Germinal center (tissue), 1 donor: ENCODE measurements at places on chromosomes 2 and 18.

DNA sequence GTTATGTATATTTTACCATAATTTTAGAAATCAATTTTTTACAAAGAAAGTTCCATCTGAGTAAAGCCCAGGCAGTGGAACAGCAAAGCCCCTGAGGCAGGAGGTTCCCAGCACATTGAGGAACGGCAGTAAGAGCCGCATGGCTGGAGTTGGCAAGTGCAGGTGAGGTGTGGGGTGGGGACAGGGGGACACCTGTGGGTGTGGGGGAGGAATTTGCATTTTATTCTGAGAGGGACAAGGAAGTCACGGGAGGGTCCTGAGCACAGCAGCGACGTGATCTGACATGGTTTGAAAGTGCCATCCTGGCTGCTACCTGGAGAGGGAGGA lies 16.1 kb upstream of the ADI1 start:
- peak; percentile 40 for DNase-seq

DNA sequence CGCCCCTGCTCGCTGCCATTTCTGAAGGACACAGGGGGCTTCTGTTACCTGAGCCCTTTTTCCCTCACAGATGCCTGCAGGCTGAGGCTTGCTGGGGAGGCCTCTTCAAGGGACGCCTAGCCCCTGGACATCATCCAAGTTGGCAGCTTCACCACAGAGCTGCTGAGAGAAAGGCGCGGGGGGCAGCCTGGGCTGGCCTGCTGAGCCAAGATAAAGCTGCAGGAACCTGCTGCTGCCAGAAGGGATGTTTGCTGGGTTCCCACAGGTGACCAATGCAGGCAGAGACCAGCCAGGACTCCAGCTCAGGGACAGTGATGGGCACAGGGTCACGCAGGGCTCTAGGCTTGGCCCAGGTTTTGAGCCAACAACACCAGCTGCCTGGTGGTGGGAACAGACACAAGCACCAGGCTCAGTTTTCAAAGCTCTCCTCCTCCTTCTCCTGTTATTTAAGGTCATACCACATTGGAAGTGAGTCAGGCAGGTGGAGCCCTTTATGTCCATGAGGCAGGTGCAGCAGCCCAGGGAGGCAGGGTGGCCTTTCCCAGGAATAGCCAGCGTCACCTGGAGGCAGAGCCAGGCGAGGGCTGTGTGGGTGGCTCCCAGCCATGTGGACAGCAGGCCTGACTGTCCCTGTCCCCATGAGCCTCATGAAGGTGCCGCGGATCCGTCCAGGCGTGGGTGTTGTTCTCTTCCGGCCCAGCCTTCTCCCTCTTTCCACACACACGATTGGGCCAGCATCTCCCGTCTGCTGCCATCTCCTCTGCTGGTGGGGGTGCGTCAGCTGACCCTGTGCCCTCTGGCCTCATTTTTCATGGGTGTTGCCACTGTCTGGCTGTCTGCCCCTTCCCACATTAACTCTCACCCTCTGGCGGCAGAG lies 515.5 kb upstream of the MYT1L start:
- DNase-seq = no peak

DNA sequence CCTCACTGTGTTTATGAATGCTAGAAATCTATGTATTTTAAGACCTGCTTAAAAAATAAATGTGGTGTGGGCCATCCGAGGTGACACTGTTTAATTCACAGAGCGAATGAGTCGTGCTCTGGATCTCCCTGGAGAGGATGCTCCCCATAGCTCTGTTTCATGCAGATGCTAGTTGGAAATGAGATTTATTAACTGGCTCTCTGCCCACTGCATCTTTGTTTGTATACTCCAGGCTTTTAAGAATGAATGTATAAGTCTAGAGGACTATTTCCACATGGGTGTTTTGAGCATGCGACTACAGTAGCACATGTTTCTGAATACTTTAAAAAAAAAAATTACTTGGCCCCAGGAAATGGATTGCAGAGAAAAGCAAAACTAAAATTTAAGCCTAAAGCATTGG lies 3.9 kb downstream of the MAPRE2 start:
- DNase-seq = no peak

GRCh38 chr2:190853531-190854383 lies 26.9 kb upstream of the GLS start:
- DNase-seq = no peak

DNA sequence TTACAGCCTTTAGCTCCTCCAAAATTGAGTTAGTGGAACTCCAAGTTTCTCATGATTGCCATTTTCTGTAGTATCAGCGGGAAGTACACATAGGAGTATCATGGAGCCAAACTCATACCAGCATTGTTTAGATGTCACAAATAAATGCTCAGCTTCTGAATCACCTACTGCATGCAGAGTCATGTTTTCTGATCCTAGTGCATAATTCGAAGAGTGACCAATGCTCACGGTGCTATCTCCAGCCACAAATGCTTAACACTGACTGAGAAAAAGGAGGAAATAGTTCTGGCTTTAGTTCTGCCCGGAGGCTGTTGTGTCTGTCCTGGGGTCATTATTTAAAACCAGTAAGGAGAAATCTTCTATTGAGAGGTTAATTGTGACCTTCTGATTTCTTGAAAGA lies 45.4 kb upstream of the LRATD1 start:
- DNase-seq = no peak

DNA sequence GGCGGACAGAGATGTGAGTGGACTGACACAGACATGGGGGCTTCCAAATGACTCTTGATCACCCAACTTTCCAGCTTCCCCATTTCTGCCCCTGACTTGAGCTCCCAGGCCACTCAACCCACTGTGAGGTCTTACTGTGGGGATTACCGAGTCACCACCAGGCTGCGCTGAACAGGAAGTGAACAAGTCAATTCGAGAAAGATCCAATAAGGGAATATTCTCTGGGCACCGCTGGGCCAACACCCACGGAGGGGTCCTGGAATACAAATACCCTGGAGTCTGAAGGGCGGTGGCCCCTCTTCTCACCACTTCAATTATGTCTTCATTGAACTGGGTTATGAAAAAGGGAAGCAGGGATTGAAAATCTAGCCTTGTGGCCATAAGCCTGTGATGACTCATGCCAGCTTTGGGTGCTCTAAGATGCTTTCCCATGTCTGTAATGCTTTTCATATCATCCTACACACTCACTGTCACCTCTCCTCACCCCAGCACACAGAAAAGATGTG lies 37.7 kb downstream of the BCL11A start:
- no peak for DNase-seq

GRCh38 chr2:147297820-147298219 lies 547.0 kb upstream of the ACVR2A start:
- peak; percentile 20 for DNase-seq

- no peak for DNase-seq
These were observed 77.9 kb upstream of the PHLPP1 start for GRCh38 chr18:62637403-62637802.

DNA sequence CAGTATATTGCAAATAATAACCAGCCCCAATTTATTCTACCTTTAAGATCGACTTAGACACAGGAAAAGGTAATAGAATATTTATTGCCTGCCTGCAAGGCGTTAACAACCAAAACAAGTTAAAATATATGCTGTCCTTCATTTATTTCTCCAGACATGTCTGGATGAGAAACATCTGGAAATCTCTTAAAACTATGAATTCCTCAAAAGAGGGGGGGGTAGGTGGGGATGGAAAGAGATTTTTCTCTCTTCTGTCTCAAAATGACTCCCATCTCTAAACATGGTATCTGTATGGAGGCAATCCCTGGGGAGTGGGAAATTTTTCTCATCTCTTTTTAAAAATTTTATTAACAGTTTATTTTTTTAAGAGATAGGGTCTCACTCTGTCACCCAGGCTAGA lies 113.0 kb downstream of the CDH2 start:
- no peak for DNase-seq

- DNase-seq = no peak
These were observed 190.1 kb upstream of the AGAP1 start for GRCh38 chr2:235303499-235304291.

DNA sequence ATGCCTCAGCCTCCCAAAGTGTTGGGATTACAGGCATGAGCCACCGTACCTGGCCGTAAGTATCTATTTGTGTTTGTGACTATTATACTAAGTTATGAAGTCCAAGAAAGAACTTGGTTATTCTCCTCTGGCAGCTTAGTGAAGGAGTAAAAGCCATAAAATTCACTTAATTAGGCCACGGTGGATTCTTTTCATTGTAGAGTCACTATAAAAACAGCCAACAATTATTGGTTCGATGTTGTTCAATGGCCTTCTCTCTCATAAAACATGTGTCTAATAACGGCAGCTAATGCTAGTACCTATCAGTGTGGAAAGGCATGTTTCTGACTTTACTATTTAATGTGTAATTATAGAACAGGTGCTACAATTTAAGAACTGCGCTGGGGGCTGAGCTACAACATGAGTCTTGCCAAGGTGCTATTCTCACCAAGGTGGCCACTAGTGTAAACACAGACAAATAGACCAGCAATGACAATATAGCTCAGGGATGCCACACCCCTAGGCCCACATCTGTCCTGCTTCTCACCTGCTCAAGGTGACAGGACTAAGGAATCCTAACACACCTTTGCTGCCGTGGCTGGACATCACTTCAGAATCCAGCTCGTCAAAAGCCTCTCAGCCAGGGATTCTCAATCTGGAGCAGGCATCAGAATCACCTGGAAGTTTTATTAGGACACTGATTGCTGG lies 17.2 kb downstream of the ATP8B1 start:
- no peak for DNase-seq

DNA sequence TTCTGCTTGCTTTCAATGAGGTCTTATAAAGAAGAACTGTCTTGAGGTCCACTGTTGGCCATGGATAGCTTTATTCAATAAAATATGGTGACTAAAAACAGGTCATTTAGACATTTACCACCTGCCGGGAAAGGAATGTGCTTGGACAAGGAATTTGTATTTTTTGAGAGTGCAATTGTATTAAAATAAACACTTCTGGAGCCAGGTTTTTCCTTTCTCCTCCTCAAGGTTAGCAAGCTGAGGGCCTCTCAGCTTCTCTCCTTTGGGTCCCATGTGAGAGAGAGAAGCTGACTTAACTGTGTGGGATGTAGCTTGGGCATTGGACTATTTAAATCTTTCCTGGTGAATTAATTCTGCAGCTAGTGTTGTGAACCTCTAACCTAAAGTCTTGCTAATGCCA lies 321.0 kb downstream of the MEIS1 start:
- no peak for DNase-seq

- no peak for DNase-seq
These were observed 1438.1 kb downstream of the DPP10 start for GRCh38 chr2:115880558-115880957.

- DNase-seq = no peak
These were observed 59.9 kb upstream of the SLC1A4 start for GRCh38 chr2:64929333-64929732.

DNA sequence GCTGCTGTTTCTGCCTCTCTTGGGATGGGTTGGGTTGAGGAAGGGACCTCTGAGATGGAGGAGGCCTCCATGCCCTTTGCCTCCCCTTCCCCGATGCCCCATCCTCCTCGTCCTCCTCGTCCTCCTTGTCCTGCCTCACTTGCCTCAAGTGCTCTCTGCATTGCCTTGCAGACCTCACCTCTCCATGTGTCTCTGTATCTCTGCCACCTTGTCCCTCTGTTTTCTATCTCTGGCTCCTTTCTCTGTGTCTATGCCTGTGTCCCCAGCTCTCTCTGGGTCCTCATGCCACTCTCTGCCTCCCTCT lies 87.5 kb downstream of the MCFD2 start:
- no peak for DNase-seq

GRCh38 chr18:78565240-78565639 lies 414.4 kb upstream of the SALL3 start:
- DNase-seq = no peak

DNA sequence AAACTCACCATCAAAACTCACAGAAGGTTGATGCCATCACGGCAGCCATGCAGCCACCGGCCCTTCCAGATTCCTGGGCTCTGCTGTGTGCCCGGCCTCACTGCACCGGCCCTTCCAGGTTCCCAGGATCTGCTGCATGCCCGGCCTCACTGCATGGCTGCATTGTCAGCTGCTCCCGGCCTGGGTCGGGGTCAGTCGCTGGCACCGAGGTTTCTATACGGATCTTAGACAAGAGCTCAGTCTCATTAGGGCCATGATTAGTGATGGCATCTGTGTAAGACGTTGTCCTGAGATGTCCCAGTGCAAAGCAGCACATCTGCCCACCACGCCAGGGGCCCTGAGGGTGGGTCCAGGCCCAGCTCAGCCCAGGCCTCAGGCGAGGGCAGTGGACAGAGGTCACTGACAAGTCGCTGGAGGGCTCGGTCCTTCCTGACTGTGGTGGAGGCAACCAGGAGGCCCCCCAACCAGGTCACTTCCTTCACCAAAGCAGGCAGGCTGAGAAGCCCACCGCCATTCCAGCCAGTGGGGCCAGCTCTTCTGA lies 29.4 kb downstream of the TMEM18 start:
- no peak for DNase-seq

DNA sequence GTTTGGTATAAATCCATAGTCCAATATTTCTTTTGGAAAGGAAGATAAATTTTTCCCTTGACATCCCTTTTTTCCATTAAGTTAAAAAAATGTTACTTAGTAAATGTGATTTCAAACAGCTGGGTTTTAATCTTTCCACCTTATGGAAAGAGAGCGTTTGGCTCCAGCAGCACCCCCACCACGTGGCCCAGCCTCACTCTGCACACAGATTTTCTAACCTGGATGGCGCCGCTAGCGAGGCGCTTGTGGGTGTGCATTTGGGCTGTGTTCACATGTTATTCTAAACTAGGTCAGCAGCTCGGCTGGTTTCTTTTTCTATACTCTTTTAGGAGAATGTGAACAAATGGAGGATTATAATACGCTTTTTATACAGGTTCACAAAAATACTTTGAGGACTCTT lies 218.0 kb downstream of the LDLRAD4 start:
- DNase-seq = no peak

DNA sequence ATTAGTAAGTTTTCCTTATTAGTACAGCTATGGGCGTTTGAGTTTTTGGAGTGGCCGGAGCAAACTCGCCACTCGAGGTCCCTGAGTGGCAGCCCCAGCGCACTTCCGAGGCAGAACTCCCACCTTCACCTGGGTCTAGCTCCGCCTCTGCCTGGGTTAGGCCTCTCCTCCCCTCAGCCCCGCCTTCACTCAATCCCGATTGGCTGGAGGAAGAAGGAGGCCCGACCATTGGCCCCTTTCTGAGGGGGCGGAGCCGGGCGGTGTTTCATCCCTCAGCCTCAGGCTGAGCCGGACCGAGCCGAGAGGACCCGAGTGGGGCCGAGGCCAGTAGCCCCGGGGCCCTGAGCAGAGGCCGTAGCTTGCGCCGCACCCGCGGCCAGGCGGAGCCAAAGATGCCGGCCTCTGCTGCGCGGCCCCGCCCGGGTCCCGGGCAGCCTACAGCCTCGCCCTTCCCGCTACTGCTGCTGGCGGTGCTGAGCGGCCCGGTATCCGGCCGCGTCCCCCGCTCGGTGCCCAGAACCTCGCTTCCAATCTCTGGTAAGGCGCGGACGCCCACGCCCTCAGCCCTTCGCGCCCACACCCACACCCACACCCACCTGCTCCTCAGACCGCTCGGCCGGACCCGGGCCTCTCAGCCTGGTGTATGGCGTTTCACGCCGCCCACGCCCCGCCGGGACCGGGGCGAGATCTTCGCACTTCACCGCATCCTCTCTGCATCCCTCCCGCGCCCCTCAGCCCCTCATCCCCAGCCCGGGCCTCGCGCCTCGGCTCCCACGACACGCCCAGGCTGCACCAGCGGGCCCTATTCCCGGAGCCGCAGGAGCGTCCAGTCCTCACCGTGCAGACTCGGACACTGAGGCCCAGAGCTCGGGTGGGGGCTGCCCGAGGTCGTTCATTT lies at the start of gene SEMA4F:
TSS of gene SEMA4F (plus strand) at position 263 of the 898 bp plus-strand sequence. CDS start at position 393, 130 bp downstream.
- DNase-seq = peak; percentile 98
